ENCODE measurements at places on chromosomes 1 and 21.

DNA sequence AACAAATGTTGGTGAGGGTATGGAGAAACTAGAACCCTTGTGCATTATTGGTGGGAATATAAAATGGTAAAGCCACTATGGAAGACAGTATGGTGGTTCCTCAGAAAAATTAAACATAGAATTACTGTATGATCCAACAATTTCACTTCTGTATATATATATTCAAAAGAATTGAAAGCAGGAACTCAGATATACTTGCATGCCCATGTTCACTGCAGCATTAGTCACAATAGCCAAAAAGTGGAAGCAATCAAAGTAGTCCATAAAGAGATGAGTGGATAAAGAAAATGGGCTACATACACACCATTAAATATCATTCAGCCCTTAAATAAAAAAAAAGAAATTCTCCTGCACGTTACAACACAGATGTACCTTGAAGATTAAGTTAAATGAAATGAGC lies 34.1 kb downstream of the ABL2 start:
- no peak for DNase-seq

GRCh38 chr1:219772265-219773036 lies 155.9 kb downstream of the SLC30A10 start:
- no peak for DNase-seq

- DNase-seq = no peak
Measured at GRCh38 chr1:151915061-151915686, 5.9 kb upstream of the THEM4 start.

DNA sequence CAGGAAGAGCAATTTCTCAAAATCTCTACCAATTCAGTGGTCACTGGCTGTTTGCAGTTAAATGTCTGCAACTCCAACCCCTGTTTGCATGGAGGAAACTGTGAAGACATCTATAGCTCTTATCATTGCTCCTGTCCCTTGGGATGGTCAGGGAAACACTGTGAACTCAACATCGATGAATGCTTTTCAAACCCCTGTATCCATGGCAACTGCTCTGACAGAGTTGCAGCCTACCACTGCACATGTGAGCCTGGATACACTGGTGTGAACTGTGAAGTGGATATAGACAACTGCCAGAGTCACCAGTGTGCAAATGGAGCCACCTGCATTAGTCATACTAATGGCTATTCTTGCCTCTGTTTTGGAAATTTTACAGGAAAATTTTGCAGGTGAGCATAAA lies 167.2 kb downstream of the CRB1 start:
- DNase-seq = no peak

GRCh38 chr1:2000850-2001249 lies 2.7 kb downstream of the CFAP74 start:
- DNase-seq = no peak

GRCh38 chr1:55286856-55287602 lies 71.9 kb upstream of the USP24 start:
- DNase-seq = no peak

DNA sequence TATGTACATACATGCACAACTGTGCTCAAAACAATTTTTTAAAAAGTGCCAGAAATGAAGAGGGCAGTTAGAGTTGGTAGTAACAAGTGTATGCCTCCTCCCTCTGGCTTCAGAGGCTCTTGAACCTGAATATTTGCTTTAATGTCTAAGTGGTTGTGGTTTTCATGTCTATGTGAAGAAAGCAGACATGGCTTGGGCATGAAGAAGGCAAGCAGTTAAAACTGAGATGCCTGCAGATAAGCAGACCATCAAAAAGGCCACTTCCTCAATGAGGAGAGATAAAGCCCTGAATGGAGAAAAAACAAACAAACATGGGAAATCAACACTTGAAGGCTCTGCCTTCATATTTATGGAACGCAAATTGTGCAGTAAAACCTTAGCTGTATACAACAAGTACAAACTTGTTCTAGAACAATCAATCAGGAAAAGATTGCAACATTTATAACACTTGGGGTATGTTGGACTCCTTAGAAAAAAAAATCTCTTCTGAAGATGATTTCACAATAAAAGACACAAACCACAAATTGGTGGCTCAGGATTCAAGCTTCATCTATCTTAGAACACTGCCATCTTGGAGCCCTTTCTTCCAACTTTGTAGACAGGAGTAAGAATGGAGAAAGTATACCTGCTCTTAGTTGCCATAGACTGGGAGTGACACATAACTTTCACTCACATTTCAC lies 52.7 kb upstream of the PLA2G4A start:
- no peak for DNase-seq

GRCh38 chr1:25651036-25651640 lies 34.5 kb downstream of the MAN1C1 start:
- no peak for DNase-seq

- no peak for DNase-seq
Measured at GRCh38 chr1:57378534-57378933, 45.3 kb downstream of the DAB1 start.

DNA sequence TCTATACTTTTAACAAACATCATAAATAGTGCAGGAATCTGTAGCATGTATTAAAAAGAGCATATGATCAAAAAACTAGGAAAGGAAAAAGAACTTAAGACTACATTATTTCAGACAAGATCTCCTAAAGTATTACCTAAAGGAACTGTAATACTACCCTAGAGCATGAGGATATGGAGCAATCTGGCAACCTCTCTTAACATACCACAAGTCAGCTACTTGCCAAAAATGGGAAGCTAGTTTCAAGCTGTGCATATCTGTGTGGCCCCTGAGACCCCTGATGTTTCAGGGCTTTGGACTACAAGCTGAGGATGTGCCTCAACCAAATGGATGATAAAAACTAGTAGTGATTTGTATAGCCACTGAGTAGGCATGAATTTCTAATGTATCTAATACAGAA lies 525.6 kb downstream of the PTBP2 start:
- no peak for DNase-seq

GRCh38 chr1:82978461-82979324 lies 1020.2 kb downstream of the TTLL7 start:
- no peak for DNase-seq

- no peak for DNase-seq
Measured at GRCh38 chr1:34746785-34747637, 7.8 kb upstream of the GJB5 start.

- DNase-seq = no peak
Measured at GRCh38 chr1:118143121-118143520, 41.9 kb downstream of the SPAG17 start.

DNA sequence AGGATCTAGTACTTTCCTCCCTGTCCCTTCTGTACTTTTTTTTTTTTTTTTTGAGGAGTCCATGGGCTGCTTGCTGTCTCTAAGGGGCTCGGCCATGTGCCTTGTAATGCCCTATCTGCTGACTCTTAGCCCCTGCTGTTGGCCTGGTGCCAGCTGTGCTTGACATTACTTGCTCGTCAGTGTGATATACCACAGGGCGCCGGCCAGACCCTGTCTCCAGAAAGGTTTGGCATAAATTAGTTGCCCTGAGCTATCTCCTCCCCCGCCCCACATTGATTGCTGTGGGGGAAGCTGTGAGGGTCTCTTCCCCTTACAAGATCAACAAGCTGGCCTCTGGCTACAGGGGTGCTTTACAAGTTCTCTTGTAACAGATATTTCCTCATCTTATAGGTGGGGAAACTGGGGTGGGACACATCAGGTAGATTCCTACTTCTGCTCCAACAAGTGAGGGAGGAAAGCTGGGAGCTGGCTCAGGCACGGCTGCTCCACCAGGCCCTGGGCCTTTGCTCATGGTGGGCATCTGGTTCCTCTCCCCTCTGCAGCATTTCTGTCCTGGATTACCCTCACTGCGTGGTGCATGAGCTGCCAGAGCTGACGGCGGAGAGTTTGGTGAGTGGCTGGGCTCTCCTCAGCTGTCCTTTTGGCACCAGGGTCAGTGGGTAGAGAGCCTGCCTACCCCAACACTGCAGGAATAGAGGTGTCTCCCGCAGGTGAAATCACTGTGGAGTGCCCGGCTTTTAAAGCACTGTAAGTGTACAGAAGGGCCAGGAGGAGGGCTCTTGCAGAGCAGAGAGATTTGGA lies 15.6 kb downstream of the STRIP1 start:
- DNase-seq = no peak

- DNase-seq = no peak
Measured at GRCh38 chr1:215113776-215114153, 31.2 kb downstream of the KCNK2 start.

GRCh38 chr1:212545941-212546635 lies 62.5 kb upstream of the ATF3 start:
- DNase-seq = no peak

GRCh38 chr1:111878649-111879048 lies 110.8 kb downstream of the KCND3 start:
- DNase-seq = no peak

DNA sequence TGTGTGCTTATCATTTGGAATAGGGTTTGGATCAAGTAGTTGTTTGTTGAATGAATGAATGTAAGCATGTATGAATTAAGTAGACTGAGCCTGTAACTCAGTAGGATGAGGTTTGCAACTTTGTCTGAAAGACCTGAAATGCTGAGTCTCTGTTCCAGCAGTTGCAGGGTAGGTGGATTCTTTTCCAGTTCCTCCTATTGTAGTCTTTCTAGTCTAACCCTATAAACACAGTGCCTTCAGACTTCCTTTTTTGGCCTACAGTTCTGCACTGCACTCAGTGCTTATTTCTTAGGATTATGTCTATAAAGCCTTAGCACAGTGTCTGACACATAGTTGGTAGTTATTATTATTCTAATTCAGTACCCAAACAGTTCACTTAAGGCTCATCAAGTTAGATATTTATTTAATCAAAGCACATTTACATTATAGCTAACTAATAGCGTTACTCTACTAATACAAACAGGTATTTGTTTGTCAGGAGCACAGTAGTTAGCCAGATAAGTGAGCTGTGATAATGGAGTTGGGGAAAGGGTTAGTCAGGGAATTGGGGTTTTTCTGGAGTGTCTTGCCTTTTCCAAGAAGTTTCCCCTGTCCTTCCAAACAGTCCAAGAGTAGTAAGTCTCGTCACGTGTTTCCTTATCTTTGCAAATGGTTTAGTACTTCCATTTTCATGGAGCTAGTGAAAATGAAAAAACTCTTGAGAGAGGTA lies 45.0 kb downstream of the ABCD3 start:
- DNase-seq = no peak

- DNase-seq = no peak
Measured at GRCh38 chr1:98766255-98766654, 104.7 kb downstream of the SNX7 start.

DNA sequence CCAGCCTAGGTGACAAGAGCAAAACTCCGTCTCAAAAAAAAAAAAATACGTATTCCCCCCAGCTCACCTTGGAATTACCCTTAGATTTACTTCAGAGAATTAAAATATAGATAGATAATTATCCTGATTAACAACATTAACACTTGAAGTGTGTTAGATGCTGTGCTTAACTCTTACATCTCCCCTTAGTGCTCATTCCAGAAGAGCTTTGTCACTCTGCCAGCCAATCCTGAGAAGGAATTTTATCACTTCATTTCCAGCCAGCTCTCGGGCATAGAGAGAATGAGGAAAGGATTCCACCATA lies 1.6 kb upstream of the SHC1 start:
- no peak for DNase-seq

DNA sequence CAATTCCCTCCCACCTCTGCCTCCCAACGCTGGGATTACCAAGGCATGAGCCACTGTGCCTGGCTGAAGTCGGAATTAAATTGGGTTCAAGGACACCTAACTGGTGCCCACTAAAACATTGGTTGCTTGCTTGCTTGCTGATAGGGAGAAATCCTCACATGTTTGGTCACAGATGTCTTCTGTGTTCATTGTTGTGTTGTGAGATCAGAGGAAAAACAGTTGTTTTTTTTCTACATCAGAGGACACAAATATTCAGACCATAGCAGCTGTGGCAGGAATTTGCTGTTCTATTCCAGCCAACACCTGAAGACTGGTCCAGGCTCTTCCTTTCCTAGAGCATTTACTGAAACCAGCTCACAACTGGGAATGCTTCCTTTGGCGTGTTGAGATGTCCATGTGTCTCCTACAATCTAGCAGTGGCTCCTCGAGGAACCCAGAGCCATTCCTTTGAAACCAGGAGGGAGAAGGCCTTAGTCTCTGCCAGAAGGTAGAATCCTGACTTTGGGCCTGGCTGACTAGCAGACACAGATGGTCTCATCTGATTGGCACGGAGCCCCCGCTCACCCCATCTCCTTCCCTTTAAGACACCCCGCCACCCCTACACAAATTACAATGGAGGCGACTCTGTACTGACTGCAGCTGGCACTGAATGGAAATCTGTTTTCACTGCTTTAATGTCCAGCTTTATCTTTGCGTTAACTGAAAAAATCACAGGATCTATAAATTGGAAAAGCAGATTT lies 24.3 kb upstream of the TRIM17 start:
- no peak for DNase-seq

- DNase-seq = no peak
Measured at GRCh38 chr1:232221802-232222499, 408.0 kb downstream of the SIPA1L2 start.

DNA sequence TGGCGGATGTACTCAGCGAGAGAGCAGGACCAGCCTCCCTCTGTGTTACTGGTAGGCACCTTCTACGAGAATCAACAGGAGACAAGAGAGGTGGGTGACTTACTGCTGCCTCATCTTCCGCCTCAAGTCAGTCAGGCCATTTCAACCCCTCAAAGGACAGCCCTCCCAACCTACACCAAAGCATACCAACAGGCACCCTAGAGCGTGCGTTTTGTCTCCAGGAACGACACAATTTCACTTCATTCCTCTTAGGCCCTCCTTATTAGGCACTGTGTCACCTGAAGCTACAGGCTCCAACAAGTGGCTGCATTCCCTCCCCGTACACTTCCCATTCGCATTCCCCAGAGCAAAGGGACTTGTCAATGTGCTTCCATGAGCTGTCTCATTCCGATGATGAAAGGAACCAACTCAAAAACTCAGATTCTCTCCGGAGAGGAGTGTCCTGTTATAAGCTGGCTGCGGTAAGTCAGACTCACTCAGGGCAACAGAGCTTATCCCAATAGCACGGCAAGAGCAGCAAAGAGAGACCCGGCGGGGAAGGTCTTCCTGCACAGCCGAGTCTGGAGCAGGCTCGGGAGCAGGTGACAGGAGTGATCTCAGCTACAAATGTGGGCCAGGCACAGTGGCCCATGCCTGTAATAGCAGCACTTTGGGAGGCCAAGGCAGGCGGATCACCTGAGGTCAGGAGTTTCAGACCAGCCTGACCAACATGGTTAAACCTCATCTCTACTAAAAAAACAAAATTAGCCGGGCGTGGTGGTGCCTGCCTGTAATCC lies 120.6 kb upstream of the IFFO2 start:
- no peak for DNase-seq

DNA sequence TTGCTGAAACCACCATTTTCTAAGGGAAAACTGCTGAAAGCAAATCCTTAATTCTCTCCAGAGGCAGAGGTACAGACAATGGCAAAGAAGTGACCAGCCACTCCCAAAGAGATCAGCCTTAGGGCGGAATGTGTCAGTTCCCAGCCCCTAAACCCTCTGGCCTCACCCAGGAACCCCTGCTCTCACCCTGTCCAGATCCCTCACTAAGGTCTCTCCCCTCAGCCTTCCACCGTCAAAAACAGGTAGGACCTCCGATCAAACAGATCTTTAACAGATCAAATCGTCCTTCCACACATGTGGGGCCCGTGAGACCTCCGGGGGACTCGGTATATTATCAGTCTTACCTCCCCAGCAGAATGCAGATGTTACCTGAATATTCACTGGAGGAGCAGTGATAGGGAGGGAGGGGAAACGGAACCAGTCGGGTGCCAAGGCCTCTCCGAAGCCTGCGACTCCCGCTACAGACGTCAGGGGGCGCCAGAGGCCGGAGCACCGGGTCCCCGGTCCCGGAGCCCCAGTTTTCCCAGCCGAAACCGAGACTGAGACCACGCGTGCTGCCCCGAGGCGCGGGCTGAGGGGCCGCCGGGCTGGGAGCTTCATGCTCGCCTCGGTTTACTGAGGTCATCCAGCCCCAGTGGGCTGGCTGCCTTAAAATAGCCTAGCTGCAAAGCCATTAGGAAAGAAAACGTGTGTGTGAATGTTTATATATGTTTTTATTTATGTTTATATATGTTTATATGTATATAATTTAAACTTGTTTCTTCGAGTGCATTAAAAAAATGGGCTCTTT lies 23.6 kb downstream of the GPA33 start:
- peak; percentile 70 for DNase-seq
